Activated naive CD8-positive, alpha-beta T cell treated with anti-CD3 and anti-CD28 coated beads for 36 hours (primary cell): ENCODE measurements at places on chromosomes 12 and 14.

DNA sequence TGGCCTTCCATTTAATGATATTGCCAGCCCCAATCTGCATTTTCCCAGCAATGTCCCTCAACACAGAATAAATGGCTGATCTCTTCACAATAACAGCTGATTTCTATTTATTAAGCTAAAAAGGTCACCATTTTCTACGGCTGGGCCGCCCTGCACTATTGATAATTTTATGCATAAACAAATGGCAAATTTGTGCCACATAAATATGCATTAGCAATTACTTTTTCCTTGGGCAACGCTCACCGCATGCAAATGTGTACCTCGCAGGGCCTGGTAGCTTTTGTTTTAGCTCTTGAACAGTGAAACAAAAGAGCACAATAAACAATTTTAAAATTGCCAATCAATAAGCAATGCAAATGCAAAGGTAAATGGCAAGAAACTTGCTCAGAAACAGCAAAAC, 331.9 kb upstream of the SOX5 start:
- DNase-seq, result no peak

DNA sequence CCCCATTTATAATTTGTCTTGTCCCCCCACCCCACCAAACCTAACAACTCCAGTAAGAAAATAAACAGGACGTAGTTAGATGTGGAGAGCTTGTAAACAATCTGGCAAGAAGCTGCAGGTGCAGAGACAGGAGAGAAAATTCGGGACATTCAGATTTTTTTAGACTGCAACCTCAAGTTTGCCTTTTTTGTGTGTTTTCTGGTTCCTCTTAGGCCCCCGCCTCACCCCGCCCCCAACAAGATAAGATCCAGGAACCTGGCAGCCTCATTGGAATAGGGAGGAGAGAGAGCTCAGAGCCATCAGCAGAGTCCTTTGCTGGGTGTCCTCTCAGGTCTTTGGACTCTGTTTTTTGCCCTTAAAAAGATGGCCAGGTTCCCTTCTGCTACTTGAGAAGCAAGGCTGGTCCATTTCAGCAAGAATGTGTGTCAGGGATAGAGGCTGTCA, 2.9 kb downstream of the HOXC10 start:
- DNase-seq, result no peak

GRCh38 chr14:102201776-102202175, 62.1 kb downstream of the WDR20 start:
- DNase-seq, result no peak

- no peak for DNase-seq
Observed at GRCh38 chr12:39587225-39587624, 32.4 kb downstream of the ABCD2 start.

DNA sequence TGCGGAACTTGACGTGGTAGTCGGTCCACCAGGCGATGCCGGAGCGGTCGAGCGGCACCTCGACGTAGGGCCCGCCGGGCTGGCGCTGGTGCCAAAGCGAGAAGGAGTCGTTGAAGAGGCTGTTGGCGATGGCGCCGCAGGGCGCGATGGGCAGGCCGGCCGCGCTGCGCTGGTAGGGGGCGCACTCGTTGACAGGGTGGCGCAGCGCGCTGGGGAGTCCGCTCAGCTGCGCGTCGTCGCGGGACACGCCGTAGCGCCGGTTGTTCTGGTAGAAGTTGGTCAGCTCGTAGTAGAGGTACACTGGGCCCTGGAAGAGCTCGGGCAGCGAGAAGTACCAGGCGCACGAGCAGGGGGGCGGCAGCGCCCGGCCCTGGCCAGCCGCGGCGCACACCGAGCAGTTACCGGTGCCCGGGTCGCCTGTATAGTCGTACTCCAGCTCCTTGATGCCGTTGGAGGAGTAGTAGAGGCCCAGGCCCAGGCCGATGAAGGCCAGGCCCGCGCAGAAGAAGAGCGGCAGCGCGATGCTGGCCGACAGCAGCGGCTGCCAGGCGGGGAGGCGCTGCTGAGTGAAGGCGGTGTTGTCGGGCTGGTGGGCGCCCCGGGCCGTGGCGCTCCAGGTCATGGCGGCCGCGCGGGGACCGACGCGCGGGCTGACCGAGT, 482 bp downstream of the TMEM30B start:
- DNase-seq, result peak; percentile 81

DNA sequence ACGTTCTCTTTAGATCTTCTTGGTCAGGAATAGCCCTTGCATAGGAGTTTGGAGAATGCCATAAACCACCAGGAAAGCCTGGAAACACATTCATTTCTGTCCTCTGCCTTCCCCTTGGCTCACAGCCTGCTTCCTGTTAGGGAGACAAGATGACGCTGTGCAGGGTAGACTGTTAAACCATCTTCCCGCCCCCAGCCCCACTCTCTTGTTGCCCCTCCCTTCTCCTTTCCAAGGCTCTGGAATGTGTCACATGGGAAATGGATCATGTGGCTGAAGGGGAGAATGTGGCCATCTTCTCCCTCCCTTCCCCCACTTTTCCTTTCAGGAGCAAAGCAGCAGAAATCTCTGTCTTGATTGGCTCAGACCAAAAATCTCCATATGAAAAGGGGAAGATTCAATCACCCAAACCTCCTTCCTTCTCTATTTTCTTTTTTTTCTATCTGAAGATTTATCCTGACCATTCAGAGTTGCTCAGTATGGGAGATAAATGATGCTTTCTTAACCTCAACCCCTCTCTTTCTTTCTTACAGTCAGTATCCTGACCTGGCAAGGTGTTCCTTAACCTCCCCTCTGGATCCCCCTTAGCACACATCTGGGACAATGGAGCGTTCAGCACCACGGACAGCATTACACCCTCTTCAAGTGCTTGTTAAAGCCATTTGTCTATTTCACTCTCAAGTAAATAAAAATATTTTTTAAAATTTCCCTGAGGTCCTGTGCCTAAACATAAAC, 11.4 kb downstream of the GPR19 start:
- DNase-seq, result no peak
